ENCODE measurements at places on chromosomes 4 and X. TPM values are rescaled to one million over a fixed set of nuclear protein-coding genes. Genes with fewer than 3 reads are reported as not detected.
A peak's percentile ranks its signal among the peaks of the same experiment; 100 is the strongest.

DNA sequence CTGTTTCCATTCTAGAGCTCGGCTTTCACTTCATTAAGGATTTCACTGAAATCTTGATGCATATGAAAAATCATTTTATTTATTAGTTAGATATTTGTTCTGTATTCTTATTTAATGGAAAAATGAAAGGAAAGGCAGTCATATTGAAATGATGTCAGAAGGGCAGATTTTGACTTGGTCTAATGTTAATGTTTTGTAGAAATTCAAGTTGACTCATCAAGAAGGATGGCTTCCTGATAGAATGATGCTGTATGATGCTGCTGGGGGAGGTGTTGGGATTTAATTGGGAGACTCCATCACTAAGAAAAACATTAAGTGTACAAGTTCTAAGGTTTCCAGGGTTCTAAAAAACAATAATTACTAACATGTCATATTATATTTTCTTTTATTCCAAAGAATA, 204.8 kb downstream of the PDGFC start:
- no peaks in the 10 kb centered on the region for H3K36me3 ChIP-seq
- peaks cover 23% of the 10 kb centered on the region for H3K4me1 ChIP-seq
- H3K4me3 ChIP-seq = no peak overlapping the region

DNA sequence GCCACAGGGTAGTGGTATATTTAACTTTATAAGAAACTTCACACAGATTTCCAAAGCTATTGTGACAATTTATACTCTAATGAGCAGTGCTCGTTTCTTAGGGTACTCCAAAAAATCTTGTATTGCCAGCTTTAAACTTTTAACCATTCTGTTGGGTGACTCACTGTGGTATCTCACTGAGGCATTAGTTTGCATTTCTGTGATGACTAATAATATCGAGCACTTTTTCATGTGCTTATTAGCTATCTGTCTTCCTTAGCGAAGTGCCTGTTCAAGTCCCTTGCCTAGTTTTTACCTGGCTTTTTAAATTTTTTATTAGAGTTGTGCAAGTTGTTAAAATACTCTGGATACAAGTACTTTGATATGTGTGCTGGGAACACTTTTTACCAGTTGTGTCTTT, 5.5 kb downstream of the PNMA3 start:
- DNase-seq = no peak
- H3K27me3 ChIP-seq = no peaks in the 10 kb centered on the region
- no peak overlapping the region for H3K4me3 ChIP-seq
- peaks cover 1% of the 10 kb centered on the region for H3K4me1 ChIP-seq

DNA sequence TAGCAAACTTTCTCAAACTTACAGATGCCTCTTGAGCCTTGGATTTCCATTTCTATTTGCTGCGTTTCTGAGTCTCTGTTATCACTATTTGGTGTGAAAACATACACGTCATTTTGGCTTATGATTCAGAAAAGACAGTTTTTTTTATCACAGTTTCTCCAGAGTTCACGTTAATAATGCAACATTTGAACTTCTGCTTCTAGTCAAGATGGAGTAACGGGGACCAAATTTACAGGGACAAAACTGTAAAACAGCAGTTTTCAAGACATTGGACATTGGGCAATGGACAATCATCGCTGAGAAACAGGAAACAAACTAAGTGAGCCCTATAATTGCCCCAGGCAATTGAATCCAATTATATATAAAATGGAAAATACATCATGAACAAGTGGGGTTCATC, 36.2 kb upstream of the TASL start:
- no peaks in the 10 kb centered on the region for H3K36me3 ChIP-seq
- DNase-seq = no peak
- no peak overlapping the region for H3K4me3 ChIP-seq
- H3K27ac ChIP-seq = no peak overlapping the region
- no peaks in the 10 kb centered on the region for H3K4me1 ChIP-seq

Gene SPANXN4
- not detected for total RNA-seq

- H3K27ac ChIP-seq = no peak overlapping the region
- H3K4me3 ChIP-seq = no peak overlapping the region
- no peak for DNase-seq
- H3K36me3 ChIP-seq = no peaks in the 10 kb centered on the region
- H3K27me3 ChIP-seq = no peaks in the 10 kb centered on the region
- H3K4me1 ChIP-seq = no peaks in the 10 kb centered on the region
Measured at GRCh38 chrX:48493890-48494364, 14.9 kb upstream of the PORCN start.

Gene FAM241A
- 3.4 TPM for total RNA-seq

GRCh38 chrX:136496186-136496763, 1.1 kb upstream of the HTATSF1 start:
- DNase-seq = no peak
- peaks cover 7% of the 10 kb centered on the region for H3K4me1 ChIP-seq
- peak overlapping the region; percentile 88 for H3K27ac ChIP-seq
- H3K27me3 ChIP-seq = no peaks in the 10 kb centered on the region
- H3K36me3 ChIP-seq = no peaks in the 10 kb centered on the region

Gene GC
- not detected for total RNA-seq

Gene PRAF2
- 24.1 TPM for total RNA-seq

DNA sequence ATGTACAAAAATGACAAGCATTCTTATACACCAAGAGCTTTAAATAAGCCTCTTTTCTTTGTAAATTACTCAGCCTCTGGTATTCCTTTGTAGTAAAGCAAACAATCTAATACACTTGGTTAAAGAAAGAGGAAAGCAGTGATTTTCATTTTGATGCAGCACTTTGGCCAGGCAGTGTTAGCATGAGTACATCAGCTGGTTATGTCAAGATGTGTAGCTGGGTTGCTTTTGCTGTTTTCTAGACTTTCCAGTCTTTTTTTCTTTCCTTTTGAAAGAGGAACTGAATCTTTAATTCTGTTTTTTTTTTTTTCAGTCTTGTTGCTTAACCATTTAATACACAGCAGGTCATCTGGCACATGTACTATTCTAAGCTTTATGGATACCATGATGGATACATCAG, 167.1 kb upstream of the AADAT start:
- no peaks in the 10 kb centered on the region for H3K36me3 ChIP-seq
- no peak for DNase-seq
- H3K27ac ChIP-seq = no peak overlapping the region
- H3K4me1 ChIP-seq = no peaks in the 10 kb centered on the region
- no peak overlapping the region for H3K4me3 ChIP-seq

- H3K27me3 ChIP-seq = peaks cover 3% of the 10 kb centered on the region
- DNase-seq = no peak
- H3K4me1 ChIP-seq = no peaks in the 10 kb centered on the region
- no peak overlapping the region for H3K27ac ChIP-seq
- no peak overlapping the region for H3K4me3 ChIP-seq
- H3K36me3 ChIP-seq = no peaks in the 10 kb centered on the region
Measured at GRCh38 chrX:37677765-37678164, 7.8 kb upstream of the XK start.

GRCh38 chrX:109843963-109844751, 111.1 kb upstream of the ACSL4 start:
- DNase-seq = no peak
- H3K36me3 ChIP-seq = no peaks in the 10 kb centered on the region
- H3K4me3 ChIP-seq = no peak overlapping the region
- no peaks in the 10 kb centered on the region for H3K27me3 ChIP-seq
- no peak overlapping the region for H3K27ac ChIP-seq
- peaks cover 6% of the 10 kb centered on the region for H3K4me1 ChIP-seq

Gene SULT1B1
- 1.7 TPM for total RNA-seq

Gene GSX2
- not detected for total RNA-seq

GRCh38 chr4:110636680-110637407, 14.0 kb upstream of the PITX2 start:
- DNase-seq = no peak
- H3K27ac ChIP-seq = no peak overlapping the region
- no peaks in the 10 kb centered on the region for H3K36me3 ChIP-seq
- peaks cover 22% of the 10 kb centered on the region for H3K4me1 ChIP-seq
- H3K27me3 ChIP-seq = peaks cover 16% of the 10 kb centered on the region

GRCh38 chr4:75822416-75822815, 79.8 kb downstream of the PPEF2 start:
- no peaks in the 10 kb centered on the region for H3K36me3 ChIP-seq
- no peaks in the 10 kb centered on the region for H3K4me1 ChIP-seq
- no peak overlapping the region for H3K27ac ChIP-seq
- H3K4me3 ChIP-seq = no peak overlapping the region
- no peaks in the 10 kb centered on the region for H3K27me3 ChIP-seq

DNA sequence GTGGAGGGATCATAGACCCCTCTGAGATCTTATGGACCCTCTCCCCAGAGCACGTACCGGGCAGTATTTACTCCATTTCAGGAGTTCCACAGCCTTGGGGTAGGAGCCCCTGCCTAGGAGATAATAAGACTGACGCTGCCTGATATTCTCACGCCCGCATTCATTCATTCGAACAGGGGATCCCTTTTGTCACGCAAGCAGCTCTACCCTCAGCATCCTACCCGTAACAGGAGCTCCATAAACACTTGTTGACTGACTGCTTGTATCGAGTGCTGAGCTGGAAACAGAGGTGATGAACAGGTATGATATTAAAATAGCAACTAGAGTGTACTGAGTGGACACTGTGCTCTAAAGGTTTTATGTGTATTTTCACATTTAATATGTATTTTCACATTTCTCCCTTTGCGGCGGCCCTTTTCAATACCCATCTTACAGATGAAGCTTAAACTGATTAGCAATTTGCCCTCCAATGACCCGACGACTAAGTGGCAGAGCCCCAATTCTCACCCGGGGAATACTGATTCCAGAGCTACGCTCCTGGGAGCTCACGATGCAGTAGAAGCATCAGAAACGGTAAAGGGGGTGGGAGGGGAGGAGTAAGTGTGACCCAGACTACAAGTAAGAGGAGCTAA, 888 bp downstream of the RAB28 start:
- H3K27ac ChIP-seq = peak overlapping the region; percentile 93
- H3K27me3 ChIP-seq = no peaks in the 10 kb centered on the region
- no peak for DNase-seq
- H3K4me1 ChIP-seq = peaks cover 17% of the 10 kb centered on the region

DNA sequence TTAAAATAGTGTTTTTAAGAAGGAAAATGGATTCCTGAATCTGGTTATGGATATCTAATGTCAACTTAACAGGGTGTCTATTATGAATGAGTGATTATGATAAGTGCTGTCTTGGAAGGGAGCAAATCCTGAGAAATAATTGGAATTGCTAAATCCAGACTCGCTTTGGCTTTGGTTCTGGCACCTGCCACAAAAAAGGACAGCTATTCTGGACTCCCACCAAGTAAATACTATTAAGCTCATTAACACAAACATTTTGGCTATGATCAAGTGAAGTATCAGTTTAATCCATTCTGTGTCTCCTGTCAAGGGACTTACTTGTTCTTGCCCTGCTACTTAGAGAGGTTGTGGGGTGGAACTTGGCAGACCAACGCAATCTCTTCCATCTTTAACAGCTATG, 403.7 kb downstream of the CENPC start:
- no peaks in the 10 kb centered on the region for H3K27me3 ChIP-seq
- no peak for DNase-seq
- no peak overlapping the region for H3K27ac ChIP-seq
- no peaks in the 10 kb centered on the region for H3K36me3 ChIP-seq
- no peak overlapping the region for H3K4me3 ChIP-seq

Gene SPACA5B
- not detected for total RNA-seq

DNA sequence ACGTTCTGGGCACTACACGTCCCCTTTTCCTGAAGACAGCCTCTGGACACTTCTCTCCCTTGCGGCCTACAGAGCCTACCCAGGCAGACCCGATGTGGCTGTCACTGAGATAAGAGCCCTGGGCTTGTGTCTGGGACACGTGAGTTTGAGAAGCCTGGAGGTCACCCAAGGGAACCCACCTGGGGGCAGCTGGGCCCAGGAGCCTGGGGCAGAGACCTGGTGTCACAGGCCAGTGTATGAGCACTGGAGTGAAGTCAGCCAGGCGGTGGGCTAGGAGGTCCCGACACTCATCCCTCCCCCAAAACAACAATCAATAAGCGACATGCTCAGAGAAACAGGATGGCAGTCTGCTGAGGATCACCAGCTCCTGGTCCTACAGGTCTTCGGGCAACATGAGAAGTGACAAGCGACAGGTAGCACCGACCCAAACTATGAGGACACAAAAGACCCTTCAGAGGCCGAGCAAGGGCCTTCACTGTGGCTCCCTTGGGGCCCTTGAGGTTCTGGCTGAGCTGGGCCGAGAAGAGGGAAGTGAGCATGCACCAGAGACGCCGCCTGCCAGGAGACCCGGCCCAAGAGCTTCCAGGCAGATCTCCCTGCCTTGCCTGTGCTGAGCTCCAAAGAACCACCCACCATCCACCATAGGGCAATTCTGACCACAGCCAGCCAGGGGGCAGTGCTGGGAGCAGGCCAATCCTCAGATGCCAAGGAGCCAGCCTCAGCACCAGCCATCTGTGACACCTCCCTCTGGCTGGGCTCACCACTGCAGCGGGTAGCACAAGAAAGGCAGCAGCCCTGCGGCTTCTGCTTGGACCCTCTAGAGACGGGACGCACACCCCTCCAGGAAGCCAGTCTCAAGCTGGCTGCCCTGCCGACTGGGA, 11.0 kb upstream of the DUSP9 start:
- no peak for DNase-seq
- no peak overlapping the region for H3K27ac ChIP-seq
- H3K4me1 ChIP-seq = no peaks in the 10 kb centered on the region
- H3K36me3 ChIP-seq = no peaks in the 10 kb centered on the region
- H3K4me3 ChIP-seq = no peak overlapping the region

Gene SH3RF1
- total RNA-seq = 16.0 TPM

- H3K4me3 ChIP-seq = no peak overlapping the region
- H3K4me1 ChIP-seq = no peaks in the 10 kb centered on the region
- H3K27ac ChIP-seq = no peak overlapping the region
- no peaks in the 10 kb centered on the region for H3K36me3 ChIP-seq
- DNase-seq = no peak
- no peaks in the 10 kb centered on the region for H3K27me3 ChIP-seq
Measured at GRCh38 chr4:167469436-167469835, 235.1 kb upstream of the SPOCK3 start.

Gene ZBTB33
- total RNA-seq = 8.8 TPM

DNA sequence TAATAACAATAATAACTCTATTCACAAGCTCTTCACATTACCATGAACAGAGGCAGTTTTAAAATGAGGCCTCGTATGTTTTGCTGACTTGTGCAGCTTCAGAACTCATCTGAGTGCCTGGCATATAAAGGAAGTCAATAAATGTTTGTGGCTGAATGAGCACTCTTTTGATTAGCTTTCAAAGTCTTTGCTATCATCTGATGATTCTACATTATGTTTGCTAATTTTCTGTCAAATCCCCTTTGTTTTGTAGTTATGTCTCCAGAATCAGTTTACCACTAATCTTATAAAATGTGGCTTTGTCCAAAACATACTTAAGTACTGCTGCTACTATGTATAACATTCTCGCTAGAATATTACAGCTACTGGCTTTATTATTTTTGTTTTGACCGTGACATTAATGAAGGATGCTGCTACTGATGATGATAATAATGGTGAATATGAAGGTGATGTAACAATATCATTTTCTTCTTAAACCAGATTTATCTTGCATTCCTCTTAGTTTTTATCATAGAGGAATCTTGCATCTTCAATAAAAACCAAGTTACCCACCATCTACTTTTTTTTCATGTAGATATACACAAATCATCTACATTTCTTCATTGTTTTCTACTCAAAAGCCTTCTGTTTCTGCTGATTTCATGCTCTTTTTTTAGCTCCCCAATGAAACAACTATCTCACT, 384.5 kb downstream of the NAF1 start:
- H3K4me3 ChIP-seq = no peak overlapping the region
- no peak for DNase-seq
- H3K36me3 ChIP-seq = no peaks in the 10 kb centered on the region
- H3K27ac ChIP-seq = no peak overlapping the region
- no peaks in the 10 kb centered on the region for H3K4me1 ChIP-seq
